ENCODE measurements at places on chromosomes 5 and 9.
A peak's percentile ranks its signal among the peaks of the same experiment; 100 is the strongest.

GRCh38 chr5:66739021-66739420 is 142.8 kb downstream of the MAST4 start:
- no peak for DNase-seq

GRCh38 chr9:98860871-98861293 is 53.4 kb downstream of the GALNT12 start:
- DNase-seq, result no peak

GRCh38 chr5:54722846-54723433 is 205.4 kb downstream of the SNX18 start:
- DNase-seq, result no peak

- no peak for DNase-seq
Observed at GRCh38 chr5:142411103-142411502, 86.3 kb upstream of the SPRY4 start.

- DNase-seq, result no peak
Observed at GRCh38 chr5:154482528-154483449, 4.8 kb upstream of the HAND1 start.

- no peak for DNase-seq
Observed at GRCh38 chr5:116265471-116265870, 180.6 kb downstream of the COMMD10 start.

- no peak for DNase-seq
Observed at GRCh38 chr5:92633875-92634487, 947.0 kb downstream of the NR2F1-AS1 start.

DNA sequence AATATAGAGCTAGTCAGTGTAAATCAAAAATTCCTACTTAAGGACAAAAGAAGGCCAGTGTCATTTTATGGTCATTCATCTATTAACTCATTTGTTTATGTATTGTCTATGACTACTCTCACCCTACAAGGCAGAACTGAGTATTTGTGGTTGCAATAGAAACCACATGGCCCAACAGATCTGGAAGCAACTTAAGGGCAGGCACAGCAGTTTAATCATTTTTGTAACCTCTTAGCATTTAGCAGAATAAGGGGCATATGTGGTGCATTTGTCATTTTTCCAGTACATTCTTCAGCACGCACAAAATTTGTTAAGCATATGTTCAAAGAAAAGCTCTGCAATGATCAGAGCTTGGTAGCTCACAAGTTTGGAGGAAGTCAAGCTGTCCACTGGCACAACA is 1.1 kb downstream of the FKBP15 start:
- peak; percentile 28 for DNase-seq

DNA sequence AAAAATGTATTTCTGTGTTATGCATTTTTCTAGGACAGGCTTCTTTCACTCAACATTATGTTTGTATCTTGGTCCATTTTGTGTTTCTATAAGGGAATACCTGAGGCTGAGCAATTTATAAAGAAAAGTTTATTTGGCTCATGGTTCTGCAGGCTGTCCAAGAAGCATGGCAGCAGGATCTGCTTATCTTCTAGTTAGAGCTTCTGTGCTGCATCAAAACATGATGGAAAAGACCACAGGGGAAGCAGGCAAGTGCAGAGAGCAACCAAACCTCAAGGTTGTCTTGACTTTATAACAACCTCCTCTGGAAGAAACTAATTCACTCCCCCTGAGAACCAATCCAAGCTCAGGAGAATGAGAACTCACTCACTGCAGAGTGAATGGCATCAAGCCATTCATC is 1601.0 kb upstream of the NUDT12 start:
- DNase-seq, result no peak

DNA sequence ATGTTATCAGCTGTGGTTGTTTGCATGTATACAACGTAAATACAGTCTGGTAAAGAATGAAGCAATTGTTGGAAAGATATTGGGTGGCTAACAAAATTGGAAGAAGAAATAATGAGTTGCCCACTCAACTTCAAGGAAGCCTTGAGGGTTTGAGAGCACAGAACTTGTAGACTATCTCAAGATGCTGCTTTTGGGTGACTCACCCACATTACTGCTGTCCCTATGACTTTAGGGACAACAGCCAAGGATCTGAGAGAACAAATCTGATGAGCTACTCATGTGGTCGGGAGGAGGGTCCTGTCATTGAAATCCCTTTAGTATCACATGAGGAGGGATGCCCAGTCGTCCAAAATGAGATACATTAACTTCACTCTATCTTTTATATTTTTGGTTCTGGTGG is 261.8 kb downstream of the GAS1 start:
- DNase-seq, result no peak

GRCh38 chr5:65172486-65173129 is 309.1 kb downstream of the ADAMTS6 start:
- DNase-seq, result no peak

DNA sequence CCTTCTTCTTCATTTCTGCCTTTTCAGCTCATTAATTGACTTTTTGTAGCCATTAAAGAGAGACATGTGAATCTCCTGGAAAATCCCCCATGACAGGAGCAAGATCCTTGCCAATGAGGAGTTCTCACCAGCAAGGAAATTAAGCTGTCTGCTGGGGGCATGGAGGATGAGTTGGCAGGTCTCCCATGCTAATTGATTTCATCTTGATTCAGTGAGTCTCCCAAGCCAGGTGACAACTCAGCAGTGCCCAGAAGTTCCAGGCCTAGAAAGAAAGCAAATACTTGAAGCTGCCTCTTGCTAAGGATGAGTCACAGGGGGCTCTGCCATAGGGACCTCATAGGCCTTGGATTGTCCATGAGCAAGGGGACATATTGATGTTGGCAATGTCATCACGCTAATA is 30.0 kb upstream of the ADRA1B start:
- DNase-seq, result no peak

- no peak for DNase-seq
Observed at GRCh38 chr5:98638701-98639100, 134.8 kb upstream of the RGMB start.

GRCh38 chr5:161064781-161065180 is 212.8 kb upstream of the ATP10B start:
- no peak for DNase-seq

- DNase-seq, result no peak
Observed at GRCh38 chr5:127445328-127445727, 72.1 kb upstream of the PRRC1 start.

- no peak for DNase-seq
Observed at GRCh38 chr9:11966786-11967185, 726.4 kb upstream of the TYRP1 start.

- DNase-seq, result peak; percentile 55
Observed at GRCh38 chr9:91954841-91955471, 4.9 kb upstream of the ROR2 start.

GRCh38 chr9:108515856-108516255 is 339.9 kb downstream of the ACTL7B start:
- no peak for DNase-seq

GRCh38 chr5:80069251-80069800 is 34.2 kb downstream of the THBS4 start:
- no peak for DNase-seq

DNA sequence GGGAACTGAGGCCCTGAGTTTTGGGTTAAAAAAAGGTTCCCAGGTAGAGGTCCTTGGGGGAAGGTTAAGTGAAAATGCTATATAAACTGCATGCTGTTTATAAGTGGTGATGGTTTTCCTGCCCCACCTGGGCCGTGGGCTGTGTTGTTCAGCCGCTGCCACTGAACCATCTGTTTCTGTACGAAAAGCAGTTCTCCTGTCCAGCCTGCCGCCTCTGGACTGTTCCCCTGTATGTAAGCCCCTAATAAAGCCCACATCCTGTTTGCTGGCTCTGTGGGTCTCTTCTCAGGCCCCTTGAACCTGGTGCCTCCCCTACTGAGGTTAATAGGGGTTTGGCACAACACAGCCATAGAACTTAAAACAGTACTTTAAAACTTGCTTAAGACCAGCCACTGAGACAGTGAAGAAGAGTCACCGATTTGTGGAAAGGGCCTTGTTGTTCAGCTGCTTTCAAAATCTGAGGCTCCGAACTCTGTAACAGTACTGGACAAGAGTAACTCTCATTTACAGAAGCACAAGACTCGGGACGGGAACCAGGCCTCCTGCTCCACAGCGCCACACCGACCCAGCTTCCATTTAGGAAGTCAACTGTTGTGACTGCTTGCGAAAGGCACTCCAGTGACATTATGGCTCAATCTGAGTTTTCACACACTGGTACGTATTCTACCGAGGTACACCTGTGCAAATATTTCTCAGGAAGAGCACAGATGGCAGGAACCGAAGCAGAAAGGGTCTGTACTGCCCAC is 192.5 kb downstream of the CDK5RAP2 start:
- no peak for DNase-seq

Data from activated CD4-positive, alpha-beta T cell treated with anti-CD3 and anti-CD28 coated beads, Interleukin-2, amount 10 ng/mL, durations not matched to agents 7 days and 5 days (primary cell).